A549 treated with AZD2906 at 1 μM for 4 hours (cell line): ENCODE measurements at places on chromosomes 6 and 20. TPM values are rescaled to one million over a fixed set of nuclear protein-coding genes. Genes with fewer than 3 reads are reported as not detected.

The GLP1R gene
- not detected in 5 replicates for total RNA-seq

The BACH2 gene
- 0.51 to 1.2 TPM (median 1.1 TPM) in 5 replicates for total RNA-seq

The MKKS gene
- 13.1 to 17.8 TPM (median 17.5 TPM) in 5 replicates for total RNA-seq

The DEFB124 gene
- total RNA-seq, result 0.42 TPM in 1 of 5 replicates, not detected in the others

The WRNIP1 gene
- total RNA-seq, result 33.2 to 36.7 TPM (median 36.0 TPM) in 5 replicates

The FLRT3 gene
- total RNA-seq, result 2.4 to 3.4 TPM (median 2.6 TPM) in 5 replicates

The PRL gene
- total RNA-seq, result not detected in 5 replicates

The GRM1 gene
- 0.01 to 0.03 TPM (median 0.01 TPM) in 5 replicates for total RNA-seq

The RAET1G gene
- total RNA-seq, result 6.4 to 11.6 TPM (median 8.5 TPM) in 5 replicates

The XPO5 gene
- 23.5 to 28.5 TPM (median 26.2 TPM) in 5 replicates for total RNA-seq

The PARD6B gene
- 3.4 to 4.4 TPM (median 3.8 TPM) in 5 replicates for total RNA-seq

The KCNK16 gene
- total RNA-seq, result not detected in 5 replicates

The COL19A1 gene
- total RNA-seq, result not detected in 5 replicates

The MAS1 gene
- total RNA-seq, result 0.01 TPM in 1 of 5 replicates, not detected in the others

The SLC26A8 gene
- total RNA-seq, result 0.02 to 0.07 TPM in 2 of 5 replicates, not detected in the others

The HMGA1 gene
- 422 to 601 TPM (median 521 TPM) in 5 replicates for total RNA-seq

The TRERF1 gene
- total RNA-seq, result 6.6 to 9.6 TPM (median 7.6 TPM) in 5 replicates

The AVP gene
- not detected in 5 replicates for total RNA-seq

The TAGAP gene
- total RNA-seq, result not detected in 5 replicates

The TRAPPC3L gene
- not detected in 5 replicates for total RNA-seq

The TMEM200A gene
- total RNA-seq, result 0.01 to 0.08 TPM (median 0.05 TPM) in 5 replicates

The GPR31 gene
- not detected in 5 replicates for total RNA-seq

The MSH5 gene
- 10.5 to 14.8 TPM (median 11.7 TPM) in 5 replicates for total RNA-seq

The NRSN1 gene
- total RNA-seq, result not detected in 5 replicates

The RNF182 gene
- 2.6 to 3.2 TPM (median 3.1 TPM) in 5 replicates for total RNA-seq

The SYNDIG1 gene
- total RNA-seq, result 1.1 to 2.0 TPM (median 1.4 TPM) in 5 replicates

The MOXD1 gene
- total RNA-seq, result 1.3 to 1.7 TPM (median 1.5 TPM) in 5 replicates

The ESR1 gene
- not detected in 5 replicates for total RNA-seq

The MUC21 gene
- total RNA-seq, result 0.03 to 0.04 TPM in 2 of 5 replicates, not detected in the others

The B4GALT5 gene
- 47.9 to 62.5 TPM (median 59.7 TPM) in 5 replicates for total RNA-seq

The ZC2HC1B gene
- not detected in 5 replicates for total RNA-seq
